ENCODE measurements at places on chromosomes 4 and X.

DNA sequence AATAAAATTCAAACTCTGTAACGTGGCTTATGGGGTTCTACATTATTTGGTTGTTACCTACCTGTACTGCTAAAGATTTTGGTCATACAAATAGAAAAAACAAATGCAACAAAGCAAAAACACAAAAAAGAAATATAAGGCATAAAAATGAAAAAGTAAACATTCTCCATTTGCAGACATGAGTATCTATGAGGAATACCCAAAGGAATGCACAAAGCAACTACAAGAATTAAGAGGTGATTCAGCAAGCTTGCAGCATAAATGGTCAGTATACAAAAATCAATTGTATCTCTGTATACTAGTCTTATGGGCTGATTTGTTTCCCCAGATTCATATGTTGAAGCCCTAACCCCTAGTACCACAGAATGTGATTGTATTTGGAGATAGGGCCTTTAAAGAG lies 3.6 kb upstream of the PDE5A start:
- DNase-seq: peak; percentile 68

DNA sequence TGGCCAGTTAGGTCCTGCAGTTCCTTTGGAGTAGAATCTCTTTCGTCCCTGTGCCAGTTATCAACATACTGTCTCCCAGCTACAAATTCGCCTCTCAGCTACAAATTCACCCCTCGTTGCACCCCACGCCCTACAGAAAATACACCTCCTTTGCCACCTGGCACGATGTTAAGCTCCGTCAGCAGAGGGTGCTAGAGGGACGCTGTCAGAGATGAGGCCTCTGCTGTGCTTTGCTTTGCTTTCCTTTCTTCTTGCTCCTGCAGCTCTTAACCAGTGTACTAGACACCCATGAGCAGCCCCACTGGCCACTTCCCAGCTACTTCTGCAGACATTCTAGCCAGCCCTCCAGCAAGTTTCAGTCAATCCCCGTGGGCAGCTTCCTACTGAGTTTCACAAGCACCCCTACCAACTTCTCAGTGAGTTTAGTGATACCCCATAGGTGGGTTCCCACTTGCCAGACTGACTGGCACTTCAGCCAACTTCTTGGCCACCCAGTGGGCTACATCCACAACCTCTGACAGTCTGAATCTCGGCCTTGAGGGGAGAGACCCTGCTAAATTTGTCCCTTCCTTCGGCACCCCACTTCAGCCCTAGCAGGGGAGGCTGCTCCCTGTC lies 21.8 kb downstream of the HAUS3 start:
- DNase-seq: peak; percentile 76

GRCh38 chr4:11344916-11345315 lies 83.8 kb downstream of the HS3ST1 start:
- no peak for DNase-seq

GRCh38 chr4:149549911-149550310 lies 265.7 kb downstream of the IQCM start:
- DNase-seq: peak; percentile 7

- peak; percentile 94 for DNase-seq
These were observed at the start of gene ZNF280C for GRCh38 chrX:130268449-130269170. Gene ZNF280C (minus strand): TSS chrX:130268899. CDS start chrX:130260449, 8,450 bp downstream.

DNA sequence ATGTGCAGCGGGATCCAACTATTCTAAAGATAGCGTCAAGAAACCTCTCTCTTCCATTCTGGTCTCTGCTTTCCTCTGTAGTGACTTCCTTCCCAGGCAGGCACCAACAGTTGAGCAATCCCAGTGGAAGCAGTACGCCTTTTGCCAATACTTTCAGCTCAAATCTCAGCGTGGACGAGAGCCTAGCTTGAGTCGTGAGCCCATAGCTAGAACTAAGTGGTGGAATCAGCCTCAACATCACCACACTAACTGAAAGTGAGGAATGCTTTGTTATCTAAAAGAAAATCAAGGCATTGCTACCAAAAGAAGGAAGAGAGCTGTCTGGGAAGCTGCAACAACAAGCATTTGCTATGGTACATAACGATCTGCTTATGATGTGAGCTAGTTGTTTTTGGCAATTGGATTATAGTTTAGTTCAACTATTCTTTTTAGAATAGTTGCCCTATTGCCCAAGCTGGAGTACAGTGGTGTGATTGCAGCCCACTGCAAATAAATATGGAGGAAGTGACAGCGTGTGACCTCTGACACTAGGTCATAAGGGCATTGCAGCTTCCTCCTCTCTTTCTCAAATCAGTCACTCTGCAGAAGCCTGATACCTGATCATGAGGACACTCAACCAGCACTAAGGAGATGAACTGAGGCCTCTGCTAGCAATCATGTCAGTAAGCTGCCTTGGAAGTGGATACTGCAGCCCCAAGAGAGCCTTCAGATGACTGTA lies 24.7 kb upstream of the FRYL start:
- DNase-seq: peak; percentile 30

- no peak for DNase-seq
These were observed 93.1 kb downstream of the NR3C2 start for GRCh38 chr4:148349153-148349552.

DNA sequence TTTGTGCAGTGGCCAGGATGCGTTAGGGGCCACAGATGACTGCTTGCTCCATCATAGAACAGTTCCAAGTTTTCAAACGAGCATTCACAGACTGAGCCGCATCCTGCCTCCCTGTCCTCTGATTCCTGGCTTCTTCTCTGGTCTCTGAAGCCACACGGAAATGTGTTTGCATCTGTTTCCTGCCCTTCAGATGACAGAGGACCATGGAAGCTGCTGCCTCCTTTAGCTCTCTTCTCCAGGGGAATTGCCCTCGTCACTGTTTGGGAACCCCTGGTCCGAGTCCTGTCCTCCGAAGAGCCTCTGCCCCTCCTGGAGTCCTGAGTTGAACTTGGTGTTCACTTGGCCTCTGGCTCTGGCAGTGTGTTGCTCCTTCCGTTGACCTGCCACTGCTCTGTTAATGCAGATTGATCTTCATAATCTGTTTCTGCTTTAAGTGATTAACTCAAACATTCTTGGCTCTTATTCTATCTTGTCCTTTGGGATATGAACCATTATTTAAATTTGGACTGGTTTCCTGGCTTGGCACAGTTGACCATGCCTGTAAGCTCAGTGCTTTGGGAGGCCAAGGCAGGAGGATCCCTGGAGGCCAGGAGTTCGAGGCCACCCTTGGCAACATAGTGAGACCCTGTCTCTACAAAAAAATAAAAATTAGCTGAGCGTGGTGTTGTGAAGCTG lies 96.0 kb downstream of the PTTG2 start:
- DNase-seq: no peak

DNA sequence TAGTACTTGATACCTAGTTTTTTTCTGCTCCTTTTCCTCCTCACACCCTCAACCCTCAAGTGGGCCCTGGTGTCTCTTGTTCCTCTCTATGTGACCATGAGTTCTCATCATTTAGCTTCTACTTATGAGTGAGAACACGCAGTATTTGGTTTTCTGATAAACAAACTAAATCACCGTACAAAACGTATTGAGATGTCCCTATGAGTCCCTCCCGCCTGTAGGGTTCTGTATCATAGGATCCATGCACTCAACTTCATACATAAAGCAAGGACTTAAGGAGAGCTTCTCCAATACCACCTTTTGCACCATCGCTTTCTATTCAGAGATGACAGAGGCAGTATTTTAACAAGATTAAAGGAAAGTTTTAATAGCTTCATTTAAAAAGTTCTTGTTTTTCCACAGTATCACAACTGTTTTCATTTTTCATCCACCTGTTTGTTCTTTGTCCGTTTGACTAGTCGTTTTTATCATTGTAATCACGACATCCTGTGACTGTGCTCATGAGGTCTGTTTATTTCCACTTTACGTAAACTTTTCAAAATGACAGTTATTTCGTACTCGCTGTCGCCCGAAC lies 457 bp upstream of the RAB9A start:
- DNase-seq: no peak

DNA sequence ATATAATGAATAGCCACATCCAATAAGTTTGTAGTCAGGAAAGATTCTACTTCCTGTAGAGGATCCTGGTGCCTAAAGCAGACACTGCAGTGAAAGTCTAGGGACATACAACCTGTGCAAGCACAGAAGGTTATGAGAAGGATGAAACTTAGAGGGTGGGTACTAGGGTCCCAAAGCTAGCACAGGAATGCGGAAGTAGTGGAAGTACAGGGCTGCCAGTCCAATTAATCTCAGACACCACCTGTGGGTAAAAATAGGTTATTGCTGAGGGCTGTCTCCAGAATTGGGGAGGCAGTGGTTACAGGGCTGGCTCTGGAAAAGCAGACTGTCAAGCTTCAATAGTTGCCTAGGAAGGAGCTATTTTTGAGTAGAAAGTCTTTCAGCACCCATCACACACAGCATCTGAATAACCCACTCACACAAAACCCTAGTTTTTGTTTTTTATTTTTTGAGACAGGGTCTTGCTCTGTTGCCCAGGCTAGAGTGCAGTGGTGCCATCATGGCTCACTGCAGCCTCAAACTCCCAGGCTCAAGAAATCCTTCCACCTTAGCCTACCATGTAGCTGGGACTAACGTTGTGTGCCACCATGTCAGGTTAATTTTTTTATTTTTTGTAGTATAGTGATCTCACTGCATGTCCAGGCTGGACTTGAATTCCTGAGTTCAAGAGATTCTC lies 50.8 kb upstream of the ELF2 start:
- DNase-seq: peak; percentile 14

- DNase-seq: no peak
These were observed 78.3 kb downstream of the CLDN22 start for GRCh38 chr4:183241721-183242151.

All from EH (cell line).